ENCODE measurements at places on chromosomes 3 and 15.
A peak's percentile ranks its signal among the peaks of the same experiment; 100 is the strongest.

DNA sequence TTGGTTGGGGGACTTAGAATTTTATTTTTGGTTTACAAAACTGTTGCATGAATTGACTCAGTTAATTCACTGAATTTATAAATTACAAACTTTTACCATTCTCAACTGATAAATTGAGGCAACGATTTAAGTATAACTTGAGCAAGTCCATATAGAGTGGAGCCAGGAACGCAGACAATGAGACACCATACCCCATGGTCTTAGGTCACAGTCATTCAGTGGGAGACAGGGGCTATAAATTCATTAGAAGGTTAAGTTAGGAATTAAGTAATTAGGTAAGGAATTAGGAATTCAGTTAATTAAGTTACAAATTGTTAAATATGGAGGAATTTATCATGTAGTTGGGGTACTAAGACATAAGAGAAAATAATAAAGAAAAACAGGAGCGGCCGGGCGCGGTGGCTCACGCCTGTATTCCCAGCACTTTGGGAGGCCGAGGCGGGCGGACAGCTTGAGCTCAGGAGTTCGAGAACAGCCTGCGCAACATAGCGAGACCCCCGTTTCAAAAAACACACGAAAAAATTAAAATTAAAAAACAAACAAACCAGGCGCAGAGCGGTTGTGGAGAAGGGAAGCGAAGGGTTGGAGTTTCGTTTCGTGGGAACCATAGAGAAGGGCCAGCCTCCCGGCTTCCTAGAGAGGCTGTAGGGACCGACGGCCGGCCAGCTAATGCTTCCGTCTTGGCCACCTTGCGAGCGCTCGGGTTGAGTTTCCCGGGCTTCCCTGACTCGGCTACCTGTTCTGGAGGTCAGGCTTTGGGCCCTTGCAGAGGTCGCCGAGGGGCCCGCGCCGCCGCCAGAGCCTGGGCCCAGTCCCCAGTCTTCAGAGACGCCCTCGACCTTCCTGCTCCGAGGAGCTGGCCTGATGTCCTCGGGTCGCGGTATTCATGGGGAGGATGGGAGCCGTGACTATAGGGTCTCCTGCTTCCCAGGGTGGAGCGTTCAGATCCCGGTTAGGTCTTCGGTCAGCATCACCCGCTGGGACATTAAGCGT is at the start of gene ZNF619:
Gene ZNF619, plus strand, starts transcription at position 645 of the 993 bp plus-strand sequence. CDS start 858 bp downstream, outside the sequence.
- DNase-seq = no peak

DNA sequence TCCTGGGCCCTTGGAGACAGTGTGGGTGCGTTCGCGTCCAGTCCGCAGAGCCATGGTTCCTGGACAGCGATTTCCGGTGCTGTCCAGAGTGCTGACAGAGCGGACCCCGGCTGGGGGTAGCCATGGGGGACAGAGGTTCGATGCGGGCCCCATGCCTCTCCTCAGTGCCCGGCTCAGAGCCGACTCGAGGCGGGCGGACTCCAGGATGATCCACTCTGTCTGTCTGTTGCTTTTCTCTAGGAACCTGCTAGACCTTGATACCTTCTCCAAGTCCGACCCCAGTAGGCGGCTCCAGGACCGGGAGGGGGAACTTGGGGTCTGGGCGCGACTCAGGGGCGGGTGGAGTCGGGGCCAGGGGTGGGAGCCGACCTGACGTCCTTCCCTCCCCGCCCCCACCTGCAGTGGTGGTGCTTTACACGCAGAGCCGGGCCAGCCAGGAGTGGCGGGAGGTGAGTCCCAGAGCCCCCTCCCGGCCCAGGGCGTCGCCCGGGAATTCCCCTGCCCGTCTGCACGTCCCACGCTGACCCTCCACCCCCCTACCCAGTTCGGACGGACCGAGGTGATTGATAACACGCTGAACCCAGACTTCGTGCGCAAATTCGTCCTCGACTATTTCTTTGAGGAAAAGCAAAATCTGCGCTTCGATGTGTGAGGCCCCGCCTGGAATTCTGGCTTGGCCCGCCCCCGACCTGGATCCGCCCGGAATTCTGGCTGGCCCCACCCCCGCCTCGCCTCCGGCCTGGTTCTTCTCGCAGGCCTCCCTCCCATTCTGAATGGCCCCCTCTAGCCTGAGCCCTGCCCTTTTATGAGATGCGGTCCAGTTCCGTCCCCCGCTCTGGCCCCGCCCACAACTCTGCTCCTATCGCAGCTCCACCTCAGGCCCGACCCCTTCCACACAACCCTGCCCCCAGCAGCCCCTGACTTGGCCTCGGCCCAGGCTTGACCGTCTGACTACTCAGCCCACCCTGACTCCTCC is 1.0 kb downstream of the CPNE9 start:
- no peak for DNase-seq

DNA sequence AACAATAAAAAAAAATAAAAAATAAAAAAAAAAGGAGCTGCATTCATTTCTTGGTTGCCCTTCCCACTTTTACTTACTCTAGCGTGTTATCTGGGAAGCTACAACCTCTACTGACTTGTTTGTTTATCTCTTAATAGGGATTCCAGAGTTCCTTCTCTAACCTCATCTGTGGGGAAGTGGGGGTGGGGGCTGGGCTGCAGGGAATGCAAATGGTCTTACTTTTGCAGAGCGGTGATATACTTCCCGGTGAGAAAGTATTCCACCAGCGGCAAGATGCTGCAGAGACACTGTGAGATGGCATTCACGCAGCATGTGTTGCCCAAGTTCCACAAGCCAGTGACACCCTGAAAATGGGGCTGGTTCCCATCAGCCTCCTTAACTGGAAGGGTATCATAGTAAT is 2.1 kb downstream of the USP50 start:
- no peak for DNase-seq

- DNase-seq = no peak
Measured at GRCh38 chr3:36989568-36989967, 3.4 kb downstream of the EPM2AIP1 start.

- peak; percentile 21 for DNase-seq
Measured at GRCh38 chr3:18237251-18238005, 187.7 kb downstream of the SATB1 start.

- no peak for DNase-seq
Measured at GRCh38 chr15:62958528-62959363, 83.8 kb upstream of the TPM1 start.

GRCh38 chr15:99100245-99101173 is 4.4 kb upstream of the SYNM start:
- no peak for DNase-seq

GRCh38 chr3:30440880-30441279 is 165.5 kb upstream of the TGFBR2 start:
- DNase-seq = no peak

GRCh38 chr3:197428117-197428801 is 127.5 kb downstream of the BDH1 start:
- DNase-seq = no peak

Data from AG04449 (cell line).